Hypothalamus (tissue), 51 donors: ENCODE measurements at places on chromosomes 1 and 21.
A peak's percentile ranks its signal among the peaks of the same experiment; 100 is the strongest.

- DNase-seq, result no peak
These were observed 8.1 kb downstream of the COL18A1 start for GRCh38 chr21:45412909-45413611.

- peak; percentile 49 for DNase-seq
These were observed 890 bp downstream of the GJC2 start for GRCh38 chr1:228150461-228151179.

- peak; percentile 30 for DNase-seq
These were observed 121.7 kb upstream of the KIAA0040 start for GRCh38 chr1:175314300-175314699.

DNA sequence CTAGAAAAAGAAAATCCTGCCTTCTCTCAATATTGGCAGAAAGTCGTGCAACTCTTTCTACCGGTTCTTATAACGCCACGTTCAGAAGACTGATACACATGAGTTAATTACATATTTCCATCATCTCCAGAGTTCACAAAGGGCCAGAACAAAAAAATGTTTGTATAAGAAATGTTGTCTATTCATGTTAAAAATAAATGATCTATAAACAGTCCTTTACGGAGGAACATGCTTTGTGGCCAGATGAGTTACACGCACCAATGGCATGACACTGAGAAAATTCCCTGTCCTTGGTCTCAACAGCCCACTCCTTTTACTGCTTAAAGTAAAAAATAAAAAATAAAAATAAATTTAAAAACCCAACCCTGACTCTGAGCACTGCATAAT lies 29.5 kb downstream of the C2CD2 start:
- DNase-seq, result no peak

- DNase-seq, result no peak
These were observed 26.2 kb upstream of the UHMK1 start for GRCh38 chr1:162471290-162471853.

GRCh38 chr1:65440322-65440900 lies 19.9 kb downstream of the LEPR start:
- DNase-seq, result no peak

GRCh38 chr1:202238914-202239313 lies 45.3 kb downstream of the LGR6 start:
- DNase-seq, result no peak

DNA sequence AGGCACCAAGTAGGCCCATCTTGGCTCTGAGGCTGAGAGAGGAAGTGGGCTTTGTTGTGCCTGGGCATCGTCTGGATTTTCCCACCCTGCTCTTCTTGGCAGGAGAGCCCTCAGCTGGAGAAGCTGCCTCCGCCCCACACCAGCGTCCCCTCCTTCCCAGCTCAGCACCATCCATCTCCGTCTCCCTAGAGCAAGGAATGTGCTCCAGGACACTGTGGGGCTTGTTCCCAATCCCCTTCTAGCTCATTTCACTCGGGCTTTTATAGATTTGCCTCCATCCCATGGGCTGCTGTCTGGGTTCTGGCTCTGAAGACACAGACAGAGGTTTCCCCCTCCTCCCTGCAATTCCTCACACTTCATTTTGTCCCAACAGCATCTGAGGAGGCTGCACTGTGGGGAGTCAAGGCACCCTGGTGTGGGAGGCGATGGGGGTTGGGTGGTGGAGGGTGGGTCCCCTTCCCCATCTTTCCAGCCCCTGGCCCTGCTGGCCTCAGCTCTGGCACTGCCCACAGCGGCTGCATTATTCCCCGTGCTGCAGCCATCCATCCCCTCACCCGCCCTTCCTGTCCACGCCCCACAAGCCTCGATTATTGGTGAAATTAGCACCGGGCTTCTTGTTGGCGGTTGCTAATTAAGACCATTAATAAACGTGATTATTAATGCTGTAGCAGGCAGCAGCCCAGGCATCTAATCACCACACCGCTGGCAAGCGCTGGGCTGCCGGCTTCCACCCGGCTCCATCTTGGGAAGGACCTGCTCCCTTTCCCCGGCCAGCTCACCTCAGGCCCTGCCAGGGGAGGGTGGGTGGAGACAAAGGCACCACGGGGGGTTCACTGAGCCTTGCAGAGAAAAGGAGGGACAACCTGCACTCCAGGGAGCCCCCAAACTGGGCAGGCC lies 21.7 kb downstream of the RHBG start:
- DNase-seq, result peak; percentile 37

DNA sequence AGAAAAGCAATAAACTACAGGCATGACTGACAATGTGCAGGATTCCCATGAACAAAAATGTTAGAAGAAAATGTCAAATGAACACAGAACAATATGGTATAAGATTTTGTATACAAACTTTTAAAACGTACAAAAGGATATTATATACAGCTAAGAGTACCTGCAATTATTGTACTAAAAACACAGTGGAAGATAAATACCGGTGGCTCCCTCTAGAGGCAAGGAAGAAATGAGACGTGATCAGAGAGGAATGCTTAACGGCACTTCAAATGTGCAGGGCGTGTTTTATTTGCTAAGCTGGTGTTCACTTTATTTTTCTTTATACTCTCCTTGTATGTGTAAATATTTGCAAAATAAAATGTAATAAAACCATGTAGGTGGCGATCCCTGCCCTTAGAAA lies 191.8 kb upstream of the SAMSN1 start:
- no peak for DNase-seq

GRCh38 chr1:154755858-154756730 lies 114.0 kb downstream of the KCNN3 start:
- DNase-seq, result no peak

DNA sequence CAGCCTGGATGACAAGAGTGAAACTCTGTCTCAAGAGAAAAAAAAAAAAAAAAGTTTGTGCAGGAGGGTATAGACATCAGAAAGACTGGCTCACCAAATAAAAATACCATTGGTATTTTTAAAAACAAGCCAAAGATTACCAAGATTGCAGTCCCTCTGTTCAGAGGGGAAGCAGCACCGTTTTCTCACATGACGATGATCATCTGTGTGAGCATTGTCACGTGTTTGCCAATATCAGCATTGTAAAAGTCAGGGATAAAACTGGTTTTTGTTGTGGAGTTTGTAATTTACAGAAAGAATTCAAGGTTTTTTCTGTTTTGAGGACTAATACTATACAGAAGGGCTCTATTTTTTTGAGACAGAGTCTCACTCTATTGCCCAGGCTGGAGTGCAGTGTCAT lies 26.5 kb downstream of the ZNF362 start:
- no peak for DNase-seq

DNA sequence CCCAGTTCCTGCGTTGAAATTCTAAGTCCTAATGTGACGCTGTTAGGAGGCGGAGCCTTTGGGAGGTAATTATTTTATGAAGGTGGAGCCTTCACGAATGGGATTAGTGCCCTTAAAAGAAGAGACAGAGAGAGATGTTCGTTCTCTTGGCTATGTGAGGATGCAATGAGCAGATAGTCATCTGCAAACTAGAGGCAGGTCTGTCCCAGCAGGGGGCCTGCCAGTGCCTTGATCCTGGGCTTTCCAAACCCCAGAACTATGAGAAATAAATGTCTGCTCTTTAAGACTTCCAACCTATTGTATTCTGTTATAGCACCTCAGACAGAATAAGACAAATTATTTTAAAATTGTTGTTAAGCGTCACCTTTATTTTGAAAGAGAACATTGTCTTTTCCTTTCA lies 123.1 kb upstream of the KCNJ6 start:
- DNase-seq, result no peak

DNA sequence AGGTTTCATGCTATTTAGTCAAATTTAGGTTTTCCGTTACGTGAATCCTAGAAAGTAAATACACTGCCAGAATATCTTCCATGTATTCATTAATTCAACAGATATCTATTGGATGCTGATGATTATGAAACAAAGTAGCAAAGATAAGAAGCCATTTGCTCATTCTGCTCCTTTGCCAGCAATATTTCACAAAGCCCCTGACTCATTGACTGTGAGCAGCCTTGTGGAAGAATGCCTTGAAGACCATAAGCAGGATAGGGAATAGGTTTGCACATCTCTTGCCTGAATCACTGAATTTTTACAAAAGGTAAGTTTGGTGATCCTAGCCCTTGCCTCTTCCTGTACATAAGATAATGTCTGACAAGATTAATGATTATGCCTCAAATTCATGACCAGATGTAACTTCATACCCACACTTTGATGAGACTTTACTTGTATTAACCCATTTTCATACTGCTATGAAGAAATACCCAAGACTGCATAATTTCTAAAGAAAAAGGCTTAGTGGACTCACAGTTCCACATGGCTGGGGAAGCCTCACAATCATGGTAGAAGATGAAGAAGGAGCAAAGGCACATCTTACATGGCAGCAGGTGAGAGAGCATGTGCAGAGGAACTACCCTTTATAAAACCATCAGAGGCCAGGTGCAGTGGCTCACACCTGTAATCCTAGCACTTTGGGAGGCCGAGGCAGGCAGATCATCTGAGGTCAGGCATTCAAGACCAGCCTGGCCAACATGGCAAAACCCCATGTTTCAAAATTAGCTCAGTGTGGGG lies 1.6 kb upstream of the PIGK start:
- no peak for DNase-seq

DNA sequence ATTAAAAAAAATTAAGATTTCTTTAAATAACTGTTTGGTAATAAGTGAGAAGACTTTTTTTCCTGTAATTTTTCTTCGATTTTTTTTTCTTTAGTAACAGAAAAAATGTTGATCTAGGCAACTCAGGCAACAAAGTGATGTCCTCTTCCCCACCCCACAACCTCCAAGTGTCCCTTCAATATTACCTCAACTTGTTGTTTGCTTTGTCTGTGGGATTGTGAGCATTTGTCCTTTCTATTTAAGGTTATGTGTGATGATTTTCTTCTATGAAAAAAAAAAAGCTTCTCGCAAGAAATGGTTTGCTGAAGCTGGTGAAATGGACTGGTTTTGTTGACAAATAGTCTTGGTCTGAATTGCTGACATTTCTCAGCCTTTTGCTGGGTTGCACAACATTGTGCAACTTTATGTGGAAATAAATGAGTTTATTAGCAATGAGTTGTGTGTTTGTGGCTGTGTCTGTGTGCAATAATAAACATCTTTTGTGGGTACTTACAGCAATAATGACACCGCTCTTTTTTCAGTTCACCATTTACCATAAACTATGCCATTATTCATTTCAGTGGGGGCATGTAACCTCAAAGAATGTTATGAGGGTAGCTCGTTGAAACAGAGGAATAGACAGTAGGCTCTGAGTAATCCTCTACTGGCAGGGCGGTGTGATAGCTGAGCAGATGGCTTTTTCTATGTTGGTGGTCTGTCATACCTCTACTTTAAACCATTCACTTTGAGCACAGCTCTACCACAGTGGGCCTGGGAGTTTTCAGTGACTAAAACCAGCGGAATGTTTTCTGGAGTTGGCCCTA lies 218.4 kb downstream of the HLX start:
- DNase-seq, result no peak

GRCh38 chr1:206792939-206793607 lies 20.8 kb upstream of the IL10 start:
- no peak for DNase-seq

DNA sequence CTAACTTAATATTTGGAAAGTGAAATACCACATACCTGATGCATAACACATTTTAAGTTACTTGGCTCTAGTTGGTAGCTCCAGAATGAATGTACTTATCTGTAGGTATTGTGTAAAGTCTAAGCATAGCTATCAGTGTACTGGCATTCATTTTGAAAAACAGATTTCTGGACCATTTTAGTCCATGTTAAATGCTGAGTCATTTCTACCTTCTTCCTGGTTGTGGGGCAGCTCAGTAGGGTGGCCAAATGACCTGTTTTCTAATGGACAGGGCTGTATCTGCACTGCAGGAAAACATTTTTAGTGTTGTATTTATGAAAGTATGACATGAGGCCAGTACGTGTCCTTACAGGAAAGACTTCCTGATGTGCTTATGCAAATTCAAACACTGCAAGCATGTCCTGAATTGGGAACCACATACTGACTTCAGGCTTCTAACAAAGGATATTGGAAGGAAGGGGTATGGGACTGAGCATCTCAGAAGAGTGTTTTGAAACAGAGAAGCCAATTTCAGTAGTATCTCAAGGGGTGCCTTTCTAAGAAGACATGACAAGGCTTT lies 300.3 kb upstream of the B3GALT2 start:
- DNase-seq, result no peak

DNA sequence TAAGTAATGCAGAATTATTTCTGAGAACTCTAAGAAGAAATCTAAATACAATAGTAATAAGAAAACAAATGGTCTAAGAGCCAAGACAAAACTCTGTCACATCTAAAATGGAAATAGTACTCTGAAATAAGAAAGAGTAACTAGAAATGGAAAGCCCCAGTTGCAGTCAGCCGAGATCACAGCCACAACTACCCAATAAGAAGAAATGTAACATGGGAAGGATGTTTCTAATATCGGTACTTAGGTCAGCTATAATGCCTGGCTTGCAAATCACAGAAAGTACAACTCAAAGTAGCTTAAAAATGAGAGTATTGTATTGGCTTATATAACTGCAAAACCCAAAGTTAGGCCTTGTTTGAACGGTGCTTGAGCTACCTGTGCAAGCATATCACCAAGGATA lies 58.6 kb upstream of the USP25 start:
- no peak for DNase-seq

DNA sequence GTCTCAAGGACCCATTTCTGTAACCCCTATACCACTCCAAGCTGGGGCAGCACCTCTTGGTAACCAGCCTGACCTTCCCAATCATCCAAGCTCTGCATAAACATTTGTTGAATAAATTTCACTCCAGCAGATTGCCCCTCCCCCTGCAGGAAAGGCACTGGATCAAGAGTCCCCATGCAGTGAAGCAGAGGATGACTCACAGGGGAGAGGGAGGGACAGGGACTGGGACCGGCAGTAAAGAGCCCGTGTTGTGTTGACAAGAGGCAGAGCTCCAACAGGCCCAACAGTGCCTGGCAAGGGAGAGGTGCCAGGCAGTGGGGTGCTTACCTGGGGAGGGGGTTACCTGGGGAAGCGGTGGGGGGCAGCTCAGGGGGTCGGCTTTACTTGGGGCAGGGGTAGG lies 32.3 kb downstream of the SLC9A1 start:
- peak; percentile 34 for DNase-seq

DNA sequence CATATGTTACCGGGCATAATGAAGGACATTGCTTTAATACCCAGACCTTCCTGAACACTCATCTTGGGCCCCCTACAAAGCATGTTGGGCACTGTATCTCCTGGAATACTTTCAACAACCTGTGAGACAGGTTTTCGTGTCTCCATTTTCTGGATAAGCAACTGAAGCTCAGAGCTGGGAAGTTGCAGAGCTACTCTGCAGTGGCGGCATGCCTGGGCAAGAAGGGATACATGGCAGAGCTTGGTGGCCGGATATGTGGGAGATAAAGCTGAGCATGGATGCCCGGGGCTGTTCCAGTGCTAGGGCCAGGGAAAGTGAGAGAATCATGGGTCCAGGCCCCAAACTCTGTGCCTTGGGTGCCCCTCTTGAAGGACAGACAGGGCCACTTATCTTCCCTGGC lies 71.6 kb upstream of the KCND3 start:
- no peak for DNase-seq

GRCh38 chr21:34690793-34691175 lies 22.0 kb downstream of the CLIC6 start:
- no peak for DNase-seq

DNA sequence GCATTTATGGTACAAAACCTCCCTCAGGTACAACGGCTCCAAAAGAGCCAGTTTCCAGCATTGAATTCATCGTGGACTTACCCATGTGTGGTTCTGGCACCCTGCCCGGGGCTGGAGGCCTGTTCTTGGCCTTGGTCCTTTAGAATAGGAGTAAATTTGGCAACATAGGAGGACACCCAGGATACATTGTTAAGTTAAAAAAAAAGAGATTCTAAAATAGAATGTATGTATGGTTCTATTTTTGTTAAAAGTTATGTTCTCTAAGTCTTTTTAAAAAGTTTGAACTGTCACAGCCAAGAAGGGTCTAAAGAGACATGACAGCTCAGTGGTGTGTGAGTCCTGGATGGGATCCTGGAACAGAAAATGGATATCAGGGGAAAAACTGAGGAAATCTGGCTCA lies 25.9 kb downstream of the EPHX1 start:
- DNase-seq, result no peak
